ENCODE measurements at places on chromosomes 3 and 15.

DNA sequence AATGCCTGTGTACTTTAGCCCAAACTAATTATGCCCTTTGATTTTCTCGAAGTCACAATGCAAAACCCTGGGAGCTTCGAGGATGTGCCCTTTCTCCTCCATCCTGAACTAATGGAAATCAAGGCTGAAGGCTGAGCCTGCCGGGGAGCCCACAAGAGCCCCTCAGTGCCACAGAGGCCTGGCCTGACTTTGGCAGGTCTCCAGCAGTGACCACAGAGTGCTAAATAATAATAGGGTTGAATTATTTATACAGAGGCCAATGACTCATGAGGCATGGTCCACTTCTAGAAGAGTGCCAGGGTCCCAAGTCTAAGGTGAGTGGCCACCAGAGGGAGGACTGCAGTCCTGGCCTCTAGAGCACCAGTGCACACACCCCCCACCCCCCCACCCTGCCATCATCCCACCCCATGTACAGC, 19.1 kb upstream of the GLCE start:
- DNase-seq = no peak

- no peak for DNase-seq
Measured at GRCh38 chr3:103048068-103048722, 613.4 kb downstream of the ZPLD1 start.

DNA sequence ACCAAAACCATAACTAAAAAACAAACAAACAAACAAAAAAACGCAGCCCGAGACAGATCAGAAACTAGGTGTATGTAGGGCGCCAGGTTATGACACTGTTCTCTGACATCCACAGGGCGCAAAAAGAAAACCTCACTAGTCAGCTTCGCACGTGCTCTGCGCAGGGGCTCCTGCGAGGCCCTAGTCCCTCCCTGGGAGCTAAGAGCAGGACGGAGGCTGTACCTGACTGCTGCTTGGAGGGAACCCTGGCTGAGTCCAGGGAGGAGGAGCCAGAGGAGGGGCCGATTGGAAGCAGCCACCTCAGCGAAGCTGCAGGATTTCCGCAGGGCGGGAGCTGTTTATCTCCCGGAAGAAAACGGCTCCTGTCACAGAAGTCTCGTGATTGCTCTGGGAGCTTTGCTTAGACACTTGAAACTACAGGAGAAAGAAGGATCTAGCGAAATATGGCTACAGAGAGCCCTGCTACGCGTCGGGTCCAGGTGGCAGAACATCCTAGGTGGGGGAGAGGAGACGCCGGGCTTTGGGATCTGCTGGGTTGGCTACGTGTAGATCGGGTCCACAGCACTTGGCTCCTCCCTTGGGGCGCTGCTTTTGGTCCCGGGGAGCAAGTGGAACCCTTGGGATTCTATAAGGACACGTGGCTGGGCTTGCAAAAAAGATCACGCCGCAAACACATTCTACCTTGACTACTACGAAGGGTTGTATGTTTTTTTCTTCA, at the start of gene GALK2:
GALK2 (plus strand) TSS at position 368 of the 718 bp plus-strand sequence; CDS start at position 444, 76 bp downstream.
- DNase-seq = peak; percentile 87

- no peak for DNase-seq
Measured at GRCh38 chr3:52023860-52024764, 28.4 kb upstream of the RPL29 start.

DNA sequence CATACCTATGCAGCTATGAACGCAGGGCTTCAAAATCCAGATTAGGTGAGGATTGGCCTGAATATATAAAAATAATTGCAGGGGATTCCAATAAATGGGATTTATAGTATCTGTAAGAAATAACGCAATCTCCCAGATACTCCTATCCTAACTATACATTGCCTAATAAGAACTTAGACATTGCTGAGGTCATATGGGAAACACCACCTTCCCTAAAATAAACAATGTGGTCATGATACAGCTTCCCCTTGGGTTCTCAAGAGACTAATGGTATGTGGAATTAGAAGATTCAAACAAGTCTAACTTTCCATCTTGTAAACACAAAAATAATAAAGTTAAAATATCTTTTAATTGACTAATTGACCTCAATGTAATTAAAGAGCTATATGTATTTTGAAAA, 28.2 kb downstream of the UBE3A start:
- no peak for DNase-seq
